ENCODE measurements at places on chromosomes 2 and 18.

- no peak for DNase-seq
These were observed 27.2 kb upstream of the COBLL1 start for GRCh38 chr2:164868563-164869419.

DNA sequence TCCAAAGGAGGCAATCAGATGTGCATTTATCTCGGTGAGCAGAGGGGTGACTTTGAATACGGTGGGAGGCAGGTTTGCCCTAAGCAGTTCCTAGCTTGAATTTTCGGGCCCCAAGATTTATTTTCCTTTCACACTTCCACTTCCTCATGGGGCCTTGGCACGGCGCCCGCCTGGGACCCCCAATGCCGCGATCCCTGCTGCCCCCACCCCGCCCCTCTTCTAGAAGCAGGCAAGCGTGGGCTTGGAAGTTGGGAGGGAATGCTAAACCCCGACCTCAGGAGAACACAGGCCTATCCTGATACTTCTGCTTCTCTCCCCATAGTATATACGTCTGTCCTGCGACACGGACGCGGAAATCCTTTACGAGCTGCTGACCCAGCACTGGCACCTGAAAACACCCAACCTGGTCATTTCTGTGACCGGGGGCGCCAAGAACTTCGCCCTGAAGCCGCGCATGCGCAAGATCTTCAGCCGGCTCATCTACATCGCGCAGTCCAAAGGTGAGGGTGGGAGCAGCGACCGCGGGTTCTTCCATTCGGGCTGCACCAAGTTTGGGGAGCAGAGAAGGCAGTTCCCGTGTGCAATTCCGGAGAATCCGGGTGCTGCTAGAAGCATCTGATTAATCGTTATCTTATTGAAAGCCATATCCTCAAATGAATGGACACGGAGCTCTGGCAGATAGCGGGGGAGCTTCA lies 21.6 kb downstream of the TRPM8 start:
- DNase-seq = no peak

- no peak for DNase-seq
These were observed 17.3 kb upstream of the B3GNT7 start for GRCh38 chr2:231378026-231378722.

DNA sequence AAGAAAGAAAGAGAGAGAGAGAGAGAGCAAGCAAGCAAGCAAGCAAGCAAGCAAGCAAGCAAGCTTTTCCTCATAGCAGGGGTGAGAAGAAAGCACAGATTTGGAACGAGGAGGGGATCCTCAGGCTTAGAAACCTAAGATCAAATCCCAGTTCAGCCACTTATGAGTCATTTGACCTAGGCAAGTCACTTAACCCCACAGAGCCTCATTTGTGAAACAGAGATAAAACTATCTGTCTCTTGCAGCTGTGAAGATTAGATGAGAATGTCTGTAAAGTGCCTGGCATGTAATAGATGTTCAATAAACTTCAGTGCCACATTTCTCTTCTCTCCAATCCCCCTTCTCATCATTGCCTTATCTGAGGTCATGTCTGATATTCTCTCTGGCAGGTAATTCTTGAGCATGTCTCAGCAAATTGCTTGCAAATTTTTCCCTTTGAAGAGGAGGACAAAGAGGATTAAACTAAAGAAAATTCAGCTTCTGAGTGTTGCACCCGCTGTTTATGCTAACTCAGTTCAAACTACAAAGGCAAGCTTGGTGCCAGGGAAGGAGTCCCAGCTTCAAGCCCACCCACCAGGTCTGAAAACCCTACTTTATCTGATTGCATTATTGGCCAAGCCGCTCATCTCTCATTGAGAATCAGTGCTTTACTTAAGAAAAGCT lies 20.3 kb downstream of the ALK start:
- no peak for DNase-seq

- no peak for DNase-seq
These were observed 46.0 kb upstream of the FAM136A start for GRCh38 chr2:70347831-70348230.

DNA sequence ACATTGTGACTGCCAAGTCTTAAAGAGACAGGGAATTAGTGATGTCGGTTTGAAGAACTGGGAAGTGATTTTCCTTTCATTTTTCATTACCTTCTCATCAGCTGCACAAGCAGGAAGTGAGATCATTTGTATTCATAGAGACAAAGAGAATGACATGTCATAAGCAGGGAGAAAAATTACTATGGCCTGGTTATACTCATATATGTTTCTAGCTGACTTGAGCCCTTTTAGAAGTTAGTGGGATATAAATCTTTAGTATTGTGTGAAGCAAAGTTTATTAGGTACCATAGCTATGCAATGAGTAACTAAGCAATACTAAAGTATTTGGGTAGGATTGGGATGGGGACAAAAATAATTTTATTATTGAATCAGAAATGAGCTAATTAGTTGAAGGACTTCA lies 284.1 kb downstream of the PID1 start:
- DNase-seq = no peak

DNA sequence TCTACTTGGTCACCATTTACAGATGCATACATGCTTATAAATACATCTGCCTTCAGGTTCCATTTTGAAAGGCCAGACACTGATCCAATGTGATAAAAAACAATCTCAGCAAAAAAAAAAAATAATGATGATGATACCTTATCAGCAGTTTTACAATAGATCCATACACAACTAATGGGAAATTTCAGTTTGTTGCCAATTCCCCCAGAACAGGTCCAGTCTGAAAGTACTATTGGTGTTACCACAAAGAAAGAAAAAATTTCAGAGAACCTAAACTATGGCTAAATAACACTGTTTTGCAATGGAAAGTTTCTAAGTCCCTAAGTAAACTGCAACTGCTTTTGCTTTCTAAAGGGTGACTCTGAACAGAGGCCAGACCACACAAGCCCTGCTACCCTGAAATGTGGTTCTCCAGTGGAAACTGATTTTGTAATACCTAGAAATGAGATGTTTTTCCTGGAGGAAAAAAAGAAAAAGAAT lies 54.1 kb downstream of the LPIN2 start:
- no peak for DNase-seq

DNA sequence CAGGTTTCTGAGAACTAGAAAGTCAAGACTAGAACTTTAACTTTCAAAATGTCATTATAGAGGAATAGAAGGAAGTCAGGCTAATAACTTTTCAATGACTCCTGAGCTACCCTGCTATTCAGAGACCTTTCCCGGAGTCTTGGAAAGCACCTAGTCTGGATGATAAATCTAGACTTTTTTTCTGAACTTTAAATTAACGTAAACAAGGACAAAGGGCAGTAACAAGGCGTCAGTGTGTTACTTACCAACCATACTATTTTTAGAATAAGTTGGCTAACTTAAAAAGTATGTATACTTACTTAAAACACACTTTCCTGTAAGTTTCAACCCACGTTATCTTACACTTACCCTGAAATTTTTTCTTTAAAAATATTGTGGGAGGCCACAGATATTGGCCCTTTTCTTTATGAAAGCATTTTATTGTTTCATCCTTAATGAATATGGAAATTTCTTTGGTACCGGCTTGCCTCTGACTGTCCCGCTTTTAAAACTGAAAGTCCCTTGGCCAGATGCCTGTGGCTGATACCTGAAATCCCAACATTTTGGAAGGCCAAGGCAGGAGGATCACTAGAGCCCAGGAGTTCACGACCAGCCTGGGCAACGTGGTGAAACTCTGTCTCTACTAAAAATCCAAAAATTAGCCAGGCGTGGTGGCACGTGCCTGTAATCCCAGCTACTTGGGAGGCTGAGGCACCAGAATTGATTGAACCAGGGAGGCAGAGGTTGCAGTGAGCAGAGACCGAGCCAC lies 9.7 kb downstream of the PMAIP1 start:
- no peak for DNase-seq

- no peak for DNase-seq
These were observed 170.1 kb downstream of the FHOD3 start for GRCh38 chr18:36467614-36468013.

Measured in effector CD8-positive, alpha-beta T cell (primary cell).